ENCODE measurements at places on chromosomes 5 and 9.

- DNase-seq = no peak
Observed at GRCh38 chr5:31135542-31135941, 57.9 kb upstream of the CDH6 start.

- no peak for DNase-seq
Observed at GRCh38 chr5:119333421-119333851, 22.4 kb upstream of the TNFAIP8 start.

DNA sequence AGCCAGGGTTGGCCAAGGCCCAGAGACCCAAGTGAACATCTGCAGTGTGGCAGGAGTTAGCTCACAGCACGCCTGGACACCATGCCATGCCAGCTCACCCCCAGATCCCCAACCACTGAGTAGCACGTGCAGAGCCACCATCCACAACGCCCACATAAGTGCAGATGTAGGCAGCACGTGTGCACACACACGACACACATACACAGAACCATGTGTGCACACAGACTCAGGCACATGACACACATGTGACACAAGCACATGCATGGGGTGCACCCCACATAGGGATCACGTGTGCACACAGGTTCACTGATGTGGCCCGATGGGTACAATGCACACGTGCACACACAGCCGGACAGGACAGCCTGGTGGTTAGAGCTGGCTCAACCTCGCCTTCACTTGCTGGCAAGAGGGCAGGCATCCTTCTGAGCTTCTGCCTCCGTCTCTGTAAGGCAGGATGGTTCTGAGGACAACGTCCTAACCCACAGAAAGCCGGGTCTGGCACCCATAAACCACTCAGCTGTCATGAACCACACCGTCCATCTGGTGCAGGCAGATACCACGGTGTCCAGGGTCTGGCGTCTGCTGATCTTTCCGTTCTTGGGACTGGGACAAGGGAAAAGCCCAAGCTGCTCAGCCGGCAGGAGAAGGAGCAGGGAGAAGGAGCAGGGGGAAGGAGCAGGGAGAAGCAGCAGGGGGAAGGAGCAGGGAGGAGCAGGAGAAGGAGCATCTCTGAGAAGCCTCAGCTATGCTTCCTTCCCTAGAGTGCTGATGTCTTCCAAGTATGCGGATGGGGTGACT lies 12.0 kb downstream of the LRRC26 start:
- no peak for DNase-seq

DNA sequence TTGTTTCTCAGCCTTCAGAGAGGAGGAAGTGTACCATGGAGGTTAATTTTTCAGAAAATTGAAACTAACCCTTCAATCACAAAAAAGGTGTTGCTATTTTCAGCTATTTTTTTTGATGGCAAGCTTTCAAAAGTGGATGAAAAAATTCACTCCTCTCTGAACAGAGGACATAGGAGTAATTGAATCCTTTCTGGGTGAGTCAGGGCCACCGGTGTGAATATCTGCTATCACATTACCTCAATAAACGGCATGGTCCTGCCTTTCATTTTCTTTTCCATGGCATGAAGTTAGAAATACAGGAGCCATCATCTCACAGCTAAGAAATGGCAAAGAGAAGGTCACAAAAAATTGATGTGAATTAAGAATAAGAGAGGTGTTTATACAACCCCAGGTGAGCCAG lies 90.2 kb upstream of the CCDC112 start:
- DNase-seq = no peak

Data from D721Med (cell line).